ENCODE measurements at places on chromosomes 2 and 18. TPM values are rescaled to one million over a fixed set of nuclear protein-coding genes. Genes with fewer than 3 reads are reported as not detected.

DNA sequence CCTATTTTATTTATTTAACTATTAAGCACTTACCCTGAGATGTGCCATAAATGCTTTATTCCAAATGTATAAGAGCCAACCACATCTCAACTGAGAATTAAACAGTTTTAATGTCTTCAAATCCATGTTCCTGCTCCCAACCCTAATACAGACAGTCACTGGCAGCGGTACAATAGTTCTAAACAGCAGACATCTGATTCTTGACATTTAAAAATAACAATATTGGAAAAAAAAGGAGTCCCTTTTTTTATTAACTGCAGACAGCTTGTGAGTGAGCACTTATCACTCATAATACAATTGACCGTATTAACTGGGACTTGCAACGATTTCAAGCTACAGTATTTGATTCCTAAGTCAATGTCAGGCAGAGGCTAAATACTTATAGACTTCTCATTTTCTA, 424.6 kb downstream of the TGIF1 start:
- peaks cover 4% of the 10 kb centered on the region for H3K4me1 ChIP-seq
- DNase-seq: no peak
- no peak overlapping the region for H3K27ac ChIP-seq
- H3K36me3 ChIP-seq: no peaks in the 10 kb centered on the region

DNA sequence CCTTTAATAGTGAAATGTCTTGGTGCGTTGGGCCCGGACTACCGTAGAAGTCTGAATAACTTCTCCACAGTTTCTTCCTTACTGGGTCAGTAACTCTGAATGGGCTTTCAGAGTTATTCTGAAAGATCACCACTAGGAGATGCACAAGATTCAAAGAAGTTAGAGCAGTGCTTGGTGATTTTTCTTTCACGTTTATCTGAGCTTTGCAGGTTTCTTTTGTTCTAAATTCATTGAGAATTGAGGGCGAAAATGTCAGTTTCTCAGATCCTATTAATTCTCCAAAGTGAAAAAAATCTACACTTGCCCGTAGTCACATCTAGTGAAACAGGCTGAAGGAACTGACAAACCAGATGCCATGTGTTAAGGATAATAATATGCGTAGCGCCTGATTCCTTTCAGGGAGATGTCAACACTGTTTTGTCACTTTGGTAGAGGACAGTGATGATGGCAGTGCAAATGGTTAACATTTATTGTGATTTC, 70.1 kb downstream of the QPCT start:
- peaks cover 34% of the 10 kb centered on the region for H3K4me1 ChIP-seq
- H3K36me3 ChIP-seq: no peaks in the 10 kb centered on the region
- DNase-seq: no peak
- no peak overlapping the region for H3K27ac ChIP-seq
- no peaks in the 10 kb centered on the region for H3K27me3 ChIP-seq
- H3K4me3 ChIP-seq: no peak overlapping the region

DNA sequence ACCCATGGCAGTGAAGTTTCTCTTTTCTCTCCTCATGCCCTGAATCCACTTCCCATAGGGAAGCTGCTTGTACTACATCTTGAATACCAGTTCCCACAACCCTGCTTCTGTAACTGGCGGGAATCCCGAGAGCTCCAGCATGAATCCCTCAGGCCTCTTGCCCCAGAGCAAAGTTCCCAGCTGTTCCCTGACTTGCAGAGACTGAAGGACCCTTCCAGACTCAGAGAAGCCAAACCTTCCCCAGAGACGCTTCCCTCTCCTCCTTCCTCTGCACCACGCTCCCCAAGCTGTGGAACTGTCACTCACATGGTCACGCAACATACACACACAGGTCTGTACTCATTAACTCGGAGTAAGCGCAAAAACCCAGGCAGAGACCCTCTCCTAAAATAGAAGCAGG, 26.4 kb downstream of the TRAPPC12 start:
- no peak for DNase-seq
- peaks cover 7% of the 10 kb centered on the region for H3K4me1 ChIP-seq
- peaks cover 44% of the 10 kb centered on the region for H3K36me3 ChIP-seq
- H3K27ac ChIP-seq: no peak overlapping the region

DNA sequence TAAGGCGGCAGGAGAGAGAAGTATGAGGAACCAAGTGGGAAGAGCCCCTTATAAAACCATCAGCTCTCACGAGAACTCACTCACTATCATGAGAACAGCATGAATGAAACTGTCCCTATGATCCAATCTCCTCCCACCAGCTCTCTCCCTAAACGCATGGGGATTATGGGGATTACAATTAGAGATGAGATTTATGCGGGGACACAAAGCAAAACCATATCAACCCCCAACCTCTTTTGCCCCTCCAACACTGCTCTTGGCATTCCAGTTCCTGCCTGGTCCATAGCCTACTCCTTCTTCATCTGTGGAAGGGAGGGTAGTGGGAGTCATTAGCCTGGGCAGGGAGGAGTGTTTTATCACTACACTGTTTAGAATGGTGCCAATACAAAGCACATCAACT, 1.4 kb upstream of the EHD3 start:
- H3K4me3 ChIP-seq: no peak overlapping the region
- DNase-seq: no peak

The GPR17 gene
- not detected for total RNA-seq

The CASP10 gene
- not detected for total RNA-seq

The CYP27C1 gene
- 24.9 TPM for total RNA-seq

Data from osteocyte (in vitro differentiated cells).